Nephron progenitor cell (in vitro differentiated cells): ENCODE measurements at places on chromosomes 12 and 14.

DNA sequence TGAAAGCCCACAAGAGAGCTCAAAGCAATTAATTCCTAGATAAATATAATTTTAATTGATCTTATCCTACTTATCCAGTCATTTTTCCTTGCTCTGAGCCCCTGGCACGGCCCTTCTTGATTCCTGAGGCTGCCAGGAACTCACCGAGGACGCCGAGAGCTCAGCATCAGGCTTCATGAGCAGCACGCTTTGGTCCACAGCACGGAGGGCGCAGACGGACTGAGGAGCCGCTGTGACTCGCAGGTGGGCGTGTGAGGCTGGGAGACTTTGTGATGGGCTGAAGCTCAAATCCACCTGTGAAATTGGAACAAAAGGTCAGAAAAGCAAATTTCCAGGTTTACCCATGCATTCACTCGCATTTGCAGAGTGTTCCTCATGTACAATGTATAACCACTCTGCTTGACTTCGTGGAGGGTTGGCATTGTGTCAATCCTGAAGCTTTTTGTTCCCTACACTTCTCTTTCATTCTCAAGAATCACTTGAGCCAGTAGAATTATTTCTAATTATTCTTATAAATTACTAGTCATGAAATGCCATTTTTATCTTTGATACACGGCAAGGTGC is 17.2 kb downstream of the A2M start:
- DNase-seq, result no peak

- no peak for DNase-seq
Observed at GRCh38 chr12:27498149-27498548, 25.9 kb upstream of the PPFIBP1 start.

GRCh38 chr12:59627582-59627981 is 31.8 kb downstream of the SLC16A7 start:
- no peak for DNase-seq

DNA sequence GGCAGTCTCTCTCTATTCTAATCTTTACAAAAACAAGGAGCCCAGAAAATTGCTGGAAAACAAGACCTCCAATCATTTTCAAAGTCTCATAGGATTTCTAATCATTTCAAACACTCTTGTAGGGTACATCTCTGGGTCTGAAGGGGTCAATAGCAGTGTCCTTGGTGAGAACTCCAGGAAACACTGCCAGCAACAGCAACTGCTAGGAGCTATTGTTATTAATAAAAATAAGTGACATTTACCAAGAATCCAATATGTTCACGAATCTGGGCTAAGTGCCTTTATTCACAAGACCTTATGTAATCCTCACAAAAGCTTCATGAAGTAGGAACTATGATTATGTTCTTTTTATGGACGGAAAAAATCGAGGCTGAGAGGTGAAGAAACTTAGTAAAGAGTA is 72.8 kb downstream of the TTC7B start:
- no peak for DNase-seq

DNA sequence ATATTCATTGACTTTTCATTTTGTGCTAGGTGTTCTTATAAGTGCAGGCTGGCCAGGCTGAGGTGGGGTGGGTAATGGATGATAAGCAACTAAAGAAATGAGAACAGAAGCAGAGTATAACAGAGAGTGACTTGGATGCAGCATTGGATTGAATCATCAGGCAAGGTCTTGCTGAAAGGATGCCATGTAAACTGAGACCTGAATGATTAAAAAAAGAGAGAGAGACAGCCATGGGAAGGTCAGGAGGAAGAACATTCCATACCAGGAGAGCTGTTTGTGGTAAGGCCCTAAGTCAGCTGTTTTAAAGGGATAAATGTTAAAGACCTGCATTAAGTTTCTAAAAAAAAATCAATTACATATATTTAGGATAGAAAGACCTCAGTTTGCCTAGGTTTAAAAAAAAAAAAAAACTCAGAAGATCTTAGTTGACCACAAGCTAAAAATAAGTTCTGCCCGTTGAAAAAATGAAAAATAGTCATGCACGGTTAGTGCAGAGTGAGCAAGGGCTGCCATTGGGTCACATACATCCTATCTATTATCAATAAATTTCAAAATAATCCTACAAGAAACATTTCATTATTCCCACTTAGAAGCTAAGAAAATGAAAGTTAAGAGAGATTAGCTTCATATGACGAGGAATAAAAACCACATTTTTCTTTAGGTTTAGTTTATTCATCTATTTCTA is 37.2 kb downstream of the IFNG start:
- no peak for DNase-seq

DNA sequence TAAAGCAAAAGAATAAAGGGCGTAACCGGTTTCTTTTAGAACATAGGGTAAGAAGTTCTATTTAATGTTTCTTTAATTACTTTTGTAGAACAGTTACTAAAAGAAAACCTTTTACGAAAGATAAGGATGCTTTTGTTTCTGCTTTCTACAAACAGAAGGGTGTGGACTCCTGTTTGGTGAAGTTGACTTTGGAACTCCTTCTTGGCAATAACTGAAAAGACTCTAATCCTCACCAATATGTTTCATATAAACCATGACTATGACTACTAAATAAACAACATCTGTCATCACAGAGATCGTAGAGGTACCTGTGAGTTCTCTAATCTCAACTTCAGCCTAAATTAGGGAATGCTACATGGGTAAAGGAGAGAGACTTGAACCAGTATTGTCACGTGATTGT is 210.8 kb upstream of the FLRT2 start:
- DNase-seq, result no peak

DNA sequence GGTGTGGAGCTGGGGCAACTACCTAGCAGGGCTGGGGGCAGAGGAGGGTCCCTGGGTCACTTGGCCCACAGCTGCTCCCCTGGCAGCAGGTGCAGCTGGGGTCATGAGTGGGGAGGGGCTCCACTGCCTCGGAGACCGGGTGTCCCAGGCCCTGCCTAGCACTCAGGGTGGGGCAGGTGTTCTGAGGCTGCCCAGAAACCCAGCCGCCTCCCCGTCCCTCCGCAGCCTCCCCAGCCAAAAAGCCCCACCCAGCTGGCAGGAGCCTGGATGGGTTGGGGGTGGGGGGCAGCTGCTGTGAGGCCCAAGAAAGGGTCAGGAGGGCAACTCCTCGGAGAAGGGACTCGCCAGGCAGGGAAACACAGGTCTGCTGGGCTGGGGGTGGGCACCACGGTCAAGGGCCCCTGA is 11.2 kb downstream of the AHNAK2 start:
- DNase-seq, result no peak

DNA sequence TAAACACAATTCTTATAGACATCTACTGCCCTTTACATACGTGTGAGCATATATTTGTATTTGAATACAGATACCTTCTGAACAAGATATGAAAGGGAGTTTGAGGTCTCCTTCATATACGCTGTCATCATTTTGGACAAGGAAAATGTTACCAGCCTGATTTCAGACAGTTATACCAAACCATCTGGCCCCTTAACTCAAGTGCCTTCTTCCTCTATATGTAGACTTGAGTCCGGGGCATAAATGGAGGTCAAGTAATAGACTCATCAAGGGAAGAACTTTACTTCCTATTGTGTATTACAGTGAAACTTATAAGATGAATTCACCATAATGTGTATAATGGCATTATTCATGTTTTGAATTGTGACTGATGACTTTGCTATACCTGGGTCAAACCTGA is 52.2 kb downstream of the FAR2 start:
- no peak for DNase-seq

DNA sequence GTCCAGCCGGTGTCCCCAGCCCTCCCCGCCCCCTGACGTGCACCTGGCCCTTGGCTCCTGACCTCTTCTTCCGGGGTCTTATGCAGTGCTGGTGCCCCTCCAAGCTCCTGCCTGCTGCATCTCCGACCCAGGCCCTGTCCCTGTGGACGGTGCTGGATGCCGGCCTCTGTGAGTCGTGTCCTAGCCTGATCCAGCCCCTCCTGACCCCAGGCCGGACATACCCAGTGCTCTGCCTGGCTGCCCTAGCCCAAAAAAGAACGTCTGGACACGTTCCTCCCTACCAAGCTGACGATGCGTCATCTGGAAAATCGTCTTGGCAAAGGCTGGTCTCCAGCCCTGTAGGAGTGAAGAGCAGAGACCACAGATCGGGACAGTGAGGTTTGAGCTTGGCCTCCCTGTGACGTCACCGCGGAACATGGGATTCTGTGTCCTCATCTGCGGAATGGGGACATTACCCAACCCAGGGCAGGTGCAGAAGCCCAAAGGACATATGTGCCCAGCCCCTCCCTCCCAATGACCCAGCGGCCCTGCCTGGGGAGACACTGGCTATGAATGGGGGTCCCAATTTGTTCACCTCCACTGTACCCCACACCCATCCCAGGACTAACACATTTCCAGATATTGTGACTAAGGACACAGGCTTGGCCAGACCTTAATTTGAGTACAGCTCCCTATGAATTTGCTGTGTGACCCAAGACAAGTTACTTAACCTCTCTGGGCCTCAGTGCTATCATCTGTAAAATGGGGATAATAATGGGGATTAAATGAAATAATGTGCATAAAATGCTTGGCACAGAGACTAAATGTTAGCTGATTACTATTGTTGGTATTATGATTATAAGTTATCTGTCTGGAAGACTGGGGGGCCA is 51.0 kb upstream of the BCL11B start:
- no peak for DNase-seq

DNA sequence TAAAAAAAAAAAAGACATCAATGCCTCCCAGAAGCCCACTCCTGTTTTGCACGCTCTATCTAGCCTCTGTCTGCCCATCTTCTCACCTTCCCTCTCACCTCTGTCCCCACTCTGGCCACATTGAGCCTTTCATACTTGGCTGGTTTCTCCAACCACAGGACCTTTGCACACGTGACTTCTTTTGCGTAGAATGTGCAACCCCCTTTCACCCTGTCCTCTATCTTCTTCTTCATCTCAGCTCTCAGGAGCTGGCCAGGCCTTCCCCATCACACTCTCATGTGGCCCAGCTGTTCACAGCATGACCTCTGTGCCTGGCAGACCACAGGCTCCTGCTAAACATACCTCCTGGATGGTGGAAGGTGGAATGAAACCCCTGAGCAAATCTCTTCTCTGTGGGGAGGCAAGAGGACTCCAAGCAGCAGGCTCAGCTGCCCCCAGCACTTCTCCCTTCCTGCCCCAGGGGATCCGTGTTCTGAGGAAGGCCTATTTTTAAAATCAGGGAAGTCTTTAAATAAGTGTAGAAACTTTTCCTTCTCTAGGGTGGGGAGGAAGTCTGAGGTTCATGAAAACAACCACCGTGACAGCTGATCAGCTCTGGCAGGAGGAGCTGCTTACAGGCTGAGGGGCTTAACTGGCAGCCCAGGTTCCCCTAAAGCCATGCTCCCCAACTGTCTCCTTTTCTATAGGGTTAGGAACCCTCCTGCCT is 11.6 kb downstream of the HVCN1 start:
- DNase-seq, result no peak

DNA sequence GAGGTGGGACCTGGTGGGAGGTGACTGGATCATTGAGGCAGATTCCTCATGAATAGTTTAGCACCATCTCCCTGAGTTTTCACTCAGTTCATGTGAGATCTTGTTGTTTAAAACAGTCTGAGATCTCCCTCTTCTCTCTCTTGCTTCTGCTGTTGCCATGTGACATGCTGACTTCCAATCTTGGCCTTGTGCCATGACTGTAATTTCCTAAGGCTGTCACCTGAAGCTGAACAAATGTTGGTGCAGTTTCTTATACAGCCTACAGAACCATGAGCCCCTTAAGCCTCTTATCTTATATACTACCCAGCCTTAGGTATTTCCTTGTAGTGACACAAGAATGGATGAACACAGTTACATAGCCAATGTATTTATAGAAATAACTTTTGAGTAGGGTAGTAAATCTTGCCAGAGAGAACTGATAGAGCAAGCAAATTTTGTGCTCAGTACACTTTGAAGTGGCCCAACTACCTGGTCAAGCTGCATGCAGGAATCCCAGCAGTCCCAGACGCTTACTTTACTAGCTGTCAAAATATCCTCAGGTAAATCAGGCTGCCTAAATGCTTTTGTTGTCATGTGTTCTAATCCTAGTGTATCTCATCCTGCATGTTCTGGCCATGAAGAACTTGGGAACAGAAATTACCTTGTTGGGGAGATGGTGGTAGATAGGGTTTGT is 445.6 kb upstream of the MIS18BP1 start:
- DNase-seq, result no peak
